Left cardiac atrium (tissue), 4 donors: ENCODE measurements at places on chromosomes 2 and 18. TPM values are rescaled to one million over a fixed set of nuclear protein-coding genes. Genes with fewer than 3 reads are reported as not detected.

The GFPT1 gene
- total RNA-seq, result 40.0 TPM

The FAM110C gene
- 5.3 TPM for total RNA-seq

The PROC gene
- total RNA-seq, result not detected

The ARHGEF4 gene
- 3.9 TPM for total RNA-seq

The KIAA1328 gene
- total RNA-seq, result 5.4 TPM

The CYP27A1 gene
- 13.8 TPM for total RNA-seq

The FBLN7 gene
- 1.1 TPM for total RNA-seq

The EML6 gene
- 0.62 TPM for total RNA-seq

The MARCHF7 gene
- total RNA-seq, result 75.4 TPM

The GCG gene
- total RNA-seq, result not detected

The PDK1 gene
- 24.9 TPM for total RNA-seq

The LBH gene
- 14.6 TPM for total RNA-seq

The IL37 gene
- total RNA-seq, result not detected

The CHRND gene
- 0.35 TPM for total RNA-seq

The CYRIA gene
- total RNA-seq, result 7.2 TPM

The HOXD8 gene
- 1.2 TPM for total RNA-seq

The IL18R1 gene
- 5.5 TPM for total RNA-seq

The PROKR1 gene
- total RNA-seq, result not detected

The TEX44 gene
- total RNA-seq, result not detected

The INSIG2 gene
- total RNA-seq, result 15.2 TPM

The CIDEA gene
- total RNA-seq, result 17.2 TPM

The ARL6IP6 gene
- total RNA-seq, result 8.9 TPM

The ECEL1 gene
- total RNA-seq, result 0.47 TPM

The TEKT4 gene
- total RNA-seq, result not detected

The CTAGE1 gene
- total RNA-seq, result not detected

The POTEJ gene
- total RNA-seq, result not detected

The PRKRA gene
- total RNA-seq, result 44.3 TPM

The SPHKAP gene
- 59.2 TPM for total RNA-seq

The CXCR1 gene
- total RNA-seq, result 0.97 TPM

The CREG2 gene
- total RNA-seq, result not detected

The NRBP1 gene
- 58.7 TPM for total RNA-seq

The ASB18 gene
- total RNA-seq, result 2.7 TPM
